ELR (cell line): ENCODE measurements at places on chromosomes 3 and 15.

- DNase-seq, result no peak
Measured at GRCh38 chr15:57705746-57706404, 639 bp upstream of the POLR2M start.

- no peak for DNase-seq
Measured at GRCh38 chr3:127723011-127723567, 50.3 kb downstream of the ABTB1 start.

- no peak for DNase-seq
Measured at GRCh38 chr15:31302029-31302657, 24.5 kb upstream of the KLF13 start.

DNA sequence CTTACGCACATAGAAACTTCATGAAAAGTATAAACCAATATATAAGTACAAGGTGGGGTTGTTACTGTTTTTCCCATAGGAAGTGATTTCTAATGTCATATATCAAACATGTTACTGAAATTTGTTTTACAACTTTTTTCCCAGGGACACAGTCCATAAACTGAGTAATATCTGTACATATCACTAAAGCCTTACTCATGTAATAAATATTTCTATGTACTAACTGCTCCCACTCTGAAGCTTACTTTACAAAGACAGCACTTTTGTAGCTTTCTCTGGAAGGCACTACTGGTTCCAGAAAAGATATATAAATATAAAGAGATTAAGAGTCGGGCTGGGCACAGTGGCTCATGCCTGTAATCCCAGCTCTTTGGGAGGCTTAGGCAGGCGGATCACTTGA lies 91.7 kb downstream of the MYO5A start:
- peak; percentile 39 for DNase-seq

GRCh38 chr15:81807186-81807585 lies 238.6 kb downstream of the MEX3B start:
- DNase-seq, result no peak

GRCh38 chr15:67792250-67792942 lies 32.9 kb upstream of the SKOR1 start:
- DNase-seq, result peak; percentile 22

GRCh38 chr3:118813472-118813871 lies 221.2 kb downstream of the IGSF11 start:
- DNase-seq, result no peak
